ENCODE measurements at places on chromosomes 5 and 9. TPM values are rescaled to one million over a fixed set of nuclear protein-coding genes. Genes with fewer than 3 reads are reported as not detected.

Gene CDX1
- total RNA-seq, result not detected

Gene HBEGF
- 3.3 TPM for total RNA-seq

Gene CDC37L1
- total RNA-seq, result 19.1 TPM

Gene GAPT
- not detected for total RNA-seq

Gene CRAT
- total RNA-seq, result 88.6 TPM

Gene FOXD4L5
- total RNA-seq, result 0.16 TPM

Gene STX17
- 20.5 TPM for total RNA-seq

Gene NXNL2
- total RNA-seq, result 2.1 TPM

Gene SLC6A18
- total RNA-seq, result not detected
